Activated CD4-positive, CD25-positive, alpha-beta regulatory T cell treated with anti-CD3 and anti-CD28 coated beads, Interleukin-2, amount 50 U/mL, for 24 hours (primary cell): ENCODE measurements at places on chromosomes 5 and 9.

GRCh38 chr9:98038958-98039357 is 17.6 kb upstream of the NANS start:
- no peak for ATAC-seq

- no peak for ATAC-seq
Measured at GRCh38 chr5:36481454-36482120, 124.8 kb upstream of the SLC1A3 start.

GRCh38 chr5:77851176-77852067 is 75.3 kb upstream of the TBCA start:
- ATAC-seq = no peak

DNA sequence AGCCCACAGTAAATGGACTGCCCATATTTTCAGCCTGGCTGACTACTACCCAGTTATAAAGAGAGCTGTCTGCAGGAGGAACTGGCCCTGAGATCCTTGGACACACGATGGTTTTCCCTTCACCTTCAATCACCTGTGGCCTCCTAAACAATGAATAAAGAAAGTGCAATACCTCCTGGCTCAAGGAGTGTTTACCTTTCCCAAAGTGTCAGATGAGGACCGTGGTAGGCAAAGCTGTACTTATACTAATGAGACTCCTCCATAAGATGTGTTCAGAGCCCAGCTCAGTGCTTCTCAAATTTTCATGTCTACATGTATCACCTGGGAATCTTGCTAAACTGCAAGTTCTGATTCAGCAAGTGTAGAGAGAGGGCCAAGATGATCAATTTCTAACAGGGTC is 284.5 kb upstream of the VLDLR start:
- ATAC-seq = no peak

DNA sequence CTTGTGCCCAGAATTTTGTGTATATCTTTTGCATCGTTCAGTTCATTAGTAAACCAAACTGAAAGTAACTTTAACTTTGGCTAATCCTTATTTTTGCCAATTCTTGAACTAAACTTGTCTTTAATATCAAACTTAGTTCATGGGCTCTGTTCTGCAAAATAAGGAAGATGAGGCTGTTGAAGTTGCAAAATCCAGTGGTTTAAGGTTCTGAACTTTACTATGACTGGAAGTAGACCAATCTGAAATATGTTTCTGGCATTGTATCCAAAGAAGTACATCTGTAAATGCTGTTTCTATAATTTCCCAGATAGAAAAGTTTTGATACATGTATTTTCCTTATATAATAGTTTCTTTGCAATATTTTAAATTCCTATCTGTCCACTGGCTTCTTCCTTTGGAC is 238.1 kb downstream of the CETN3 start:
- ATAC-seq = no peak

DNA sequence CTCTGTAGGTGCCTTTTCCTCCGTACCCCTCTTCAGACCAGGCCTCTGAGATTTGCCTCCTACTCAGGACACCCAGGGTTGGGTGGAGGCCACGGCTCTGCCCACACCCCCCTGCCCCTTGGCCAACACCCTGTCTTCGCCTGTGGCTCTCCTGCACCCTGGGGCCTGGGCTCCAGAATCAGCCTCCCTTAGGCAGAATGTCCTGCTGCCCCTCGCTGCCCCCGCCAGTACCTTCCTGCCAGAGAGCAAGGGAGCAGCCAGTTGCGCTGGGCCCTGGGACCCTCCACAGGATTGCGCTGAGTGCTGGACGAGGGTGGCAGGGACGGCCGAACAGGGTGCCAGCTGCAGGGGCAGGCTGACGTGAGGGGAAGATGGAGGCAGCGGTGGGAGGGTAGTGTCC is 53.5 kb downstream of the COL5A1 start:
- no peak for ATAC-seq

DNA sequence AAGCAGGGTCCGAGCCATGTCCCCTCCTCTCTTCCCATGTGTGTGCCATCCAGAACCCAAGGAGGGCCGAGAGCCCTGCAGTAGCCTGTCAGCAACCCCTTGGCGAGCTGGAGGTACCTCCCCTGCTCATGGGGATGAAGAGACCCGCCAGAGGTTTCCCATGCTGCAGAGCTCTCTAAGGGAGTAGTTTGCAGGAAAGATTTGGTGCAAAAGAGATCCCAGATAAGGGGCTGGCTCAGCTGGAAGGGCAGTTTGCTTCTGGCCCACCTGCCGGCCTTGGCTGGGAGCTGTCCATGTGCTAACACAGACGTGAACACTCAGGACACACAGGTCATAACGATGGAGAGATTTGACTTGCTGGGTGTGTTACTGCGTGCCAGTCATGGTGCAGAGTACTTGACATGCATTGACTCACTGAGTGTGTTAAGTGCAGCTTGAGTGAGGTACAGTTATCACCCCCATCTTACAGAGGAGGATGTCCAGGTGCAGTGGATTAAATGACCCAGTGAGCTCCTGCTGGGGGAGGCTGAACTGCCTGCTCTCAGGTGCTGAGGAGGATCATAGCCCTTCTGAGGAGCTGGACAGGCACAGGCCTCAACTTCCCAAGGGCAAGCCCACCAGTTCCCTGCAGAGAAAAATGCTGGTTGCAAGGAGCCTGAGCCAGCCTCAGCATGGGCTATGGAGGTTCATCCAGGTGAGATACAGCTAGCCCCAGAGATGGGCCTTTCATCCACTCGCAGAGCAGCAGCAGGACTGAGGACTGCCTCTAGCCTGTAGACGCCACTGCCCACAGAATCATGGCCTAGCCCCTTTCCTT is 6.3 kb upstream of the SLC25A48 start:
- no peak for ATAC-seq
